ENCODE measurements at places on chromosomes 1 and 21.

DNA sequence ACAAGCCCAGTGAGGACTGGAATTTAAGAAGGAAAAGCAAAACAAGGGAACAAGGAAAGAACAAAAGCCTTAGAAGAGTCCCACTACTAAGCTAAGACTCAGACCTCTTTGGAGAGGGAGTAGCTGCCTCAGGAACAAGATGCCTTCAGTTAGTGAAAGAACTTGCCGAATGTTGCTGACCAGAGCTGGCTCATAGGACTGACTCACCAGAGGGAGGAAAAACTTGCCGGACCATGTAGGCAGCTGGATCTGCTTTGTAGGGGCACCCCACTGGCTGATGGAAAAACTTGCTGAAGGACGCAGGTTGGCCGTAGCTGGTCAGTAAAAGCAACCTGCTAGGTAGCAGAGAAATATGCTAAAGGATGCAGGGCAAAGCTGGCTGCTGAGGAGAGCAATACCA, 15.3 kb upstream of the ZSWIM5 start:
- peak; percentile 96 for DNase-seq
- peaks cover 10% of the 10 kb centered on the region for H3K27me3 ChIP-seq
- H3K36me3 ChIP-seq = no peaks in the 10 kb centered on the region
- H3K4me1 ChIP-seq = no peaks in the 10 kb centered on the region

GRCh38 chr1:160168016-160168415, 16.6 kb downstream of the ATP1A4 start:
- H3K36me3 ChIP-seq = no peaks in the 10 kb centered on the region
- no peak for DNase-seq
- peaks cover 11% of the 10 kb centered on the region for H3K27me3 ChIP-seq
- H3K4me3 ChIP-seq = no peak overlapping the region
- peaks cover 33% of the 10 kb centered on the region for H3K4me1 ChIP-seq

- H3K4me1 ChIP-seq = no peaks in the 10 kb centered on the region
- H3K27ac ChIP-seq = no peak overlapping the region
- no peak overlapping the region for H3K4me3 ChIP-seq
- no peak for DNase-seq
- no peaks in the 10 kb centered on the region for H3K27me3 ChIP-seq
- no peaks in the 10 kb centered on the region for H3K36me3 ChIP-seq
These were observed 26.2 kb downstream of the TNFSF18 start for GRCh38 chr1:173024543-173024942.

DNA sequence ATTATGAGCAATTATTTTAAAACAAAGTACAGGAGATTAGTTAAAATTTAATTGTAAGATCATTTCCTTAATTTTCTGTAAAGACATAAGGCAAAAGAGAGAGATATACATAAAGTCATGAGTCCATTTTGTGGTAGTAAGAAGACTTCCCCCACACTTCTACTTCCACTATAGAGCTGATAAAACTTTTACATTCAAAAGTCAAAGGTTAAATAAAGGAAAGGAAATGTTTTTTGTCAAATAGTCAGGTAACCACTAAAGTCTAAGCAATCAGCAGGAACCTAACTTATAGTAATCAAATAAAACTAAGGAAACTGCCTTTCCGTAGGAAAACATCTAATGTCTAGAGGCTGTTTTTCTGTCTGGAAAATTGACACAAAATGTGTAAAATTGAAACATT, 110.9 kb downstream of the DENND1B start:
- DNase-seq = no peak
- peaks cover 3% of the 10 kb centered on the region for H3K4me1 ChIP-seq
- no peak overlapping the region for H3K27ac ChIP-seq
- H3K36me3 ChIP-seq = no peaks in the 10 kb centered on the region
- no peak overlapping the region for H3K4me3 ChIP-seq

Data from osteoblast (primary cell).